AG09319 (cell line): ENCODE measurements at places on chromosomes 11 and 22.

DNA sequence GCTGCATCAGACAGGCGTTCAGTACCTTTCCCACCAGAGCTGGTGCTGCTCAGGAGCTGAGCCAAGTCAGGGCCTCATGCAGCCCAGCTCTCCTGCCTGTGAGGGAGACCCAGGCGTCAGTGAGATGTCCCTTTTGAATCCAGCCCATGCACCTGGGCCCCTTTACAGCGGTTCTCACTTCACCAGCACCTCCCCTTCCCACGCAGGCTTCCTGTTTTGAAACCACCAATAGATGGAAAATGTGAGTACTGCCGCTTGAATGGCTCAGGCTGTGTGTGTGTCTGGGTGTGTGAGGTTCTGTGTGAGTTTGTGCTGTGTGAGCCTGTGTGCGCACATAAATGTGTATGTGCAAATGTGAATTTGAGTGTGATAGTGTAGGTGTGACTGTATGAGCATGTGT lies 88.4 kb downstream of the UBASH3B start:
- DNase-seq, result no peak

- no peak for DNase-seq
These were observed 4.0 kb upstream of the SCUBE2 start for GRCh38 chr11:9095421-9095820.

GRCh38 chr11:69841859-69842698 lies 22.9 kb upstream of the FGF3 start:
- DNase-seq, result no peak

DNA sequence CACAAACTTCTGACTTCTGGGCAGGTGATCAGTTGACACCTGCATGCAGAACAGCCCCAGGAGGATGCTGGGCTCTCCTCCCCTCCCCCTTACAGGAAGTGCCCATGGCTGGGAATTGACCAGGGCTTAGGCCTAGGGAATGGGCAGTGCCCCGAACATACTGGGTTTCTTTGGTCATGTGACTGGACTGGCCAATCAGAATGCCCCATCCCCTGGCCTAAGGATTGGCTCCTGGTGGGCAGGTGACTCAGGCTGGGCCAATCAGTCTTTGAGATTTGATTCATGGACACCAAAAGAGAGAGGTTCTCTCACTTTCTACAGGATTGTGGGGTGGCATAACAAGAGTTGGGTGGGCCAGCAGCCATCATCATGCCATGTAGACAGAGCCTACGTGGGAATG lies 37.1 kb downstream of the MCM5 start:
- no peak for DNase-seq

DNA sequence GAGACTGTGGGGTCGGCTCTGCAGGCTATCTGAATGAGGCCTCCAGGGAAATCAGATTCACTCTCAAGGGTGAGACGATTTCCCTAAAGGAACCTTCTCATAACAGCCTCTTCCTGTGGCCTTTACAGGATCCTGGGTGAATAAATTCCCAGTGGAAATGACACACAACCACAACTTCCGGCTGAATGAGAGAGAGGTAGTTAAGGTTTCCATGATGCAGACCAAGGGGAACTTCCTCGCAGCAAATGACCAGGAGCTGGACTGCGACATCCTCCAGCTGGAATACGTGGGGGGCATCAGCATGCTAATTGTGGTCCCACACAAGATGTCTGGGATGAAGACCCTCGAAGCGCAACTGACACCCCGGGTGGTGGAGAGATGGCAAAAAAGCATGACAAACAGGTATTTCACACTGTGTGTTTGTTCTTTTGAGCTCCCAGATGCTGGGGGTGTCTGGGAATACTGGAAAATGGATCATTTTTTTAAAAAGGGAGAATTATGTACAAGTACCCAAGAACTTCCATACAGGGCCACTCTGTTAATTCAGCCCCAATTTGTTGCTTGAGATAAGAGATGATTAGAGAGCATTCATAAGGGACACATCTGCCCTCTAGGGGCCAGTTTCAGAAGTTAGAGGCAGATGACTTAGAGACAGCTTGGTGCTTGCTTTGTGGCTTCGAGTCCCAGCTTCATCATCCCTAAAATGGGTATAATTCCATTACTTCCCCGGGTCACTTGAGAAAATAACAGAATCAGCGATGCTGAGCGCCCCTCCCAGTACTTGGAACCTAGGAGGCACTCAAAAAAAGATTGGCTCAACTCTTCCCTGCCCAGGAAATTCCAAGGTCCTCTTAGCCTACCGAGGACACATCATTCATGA lies 10.2 kb downstream of the SERPIND1 start:
- peak; percentile 25 for DNase-seq

DNA sequence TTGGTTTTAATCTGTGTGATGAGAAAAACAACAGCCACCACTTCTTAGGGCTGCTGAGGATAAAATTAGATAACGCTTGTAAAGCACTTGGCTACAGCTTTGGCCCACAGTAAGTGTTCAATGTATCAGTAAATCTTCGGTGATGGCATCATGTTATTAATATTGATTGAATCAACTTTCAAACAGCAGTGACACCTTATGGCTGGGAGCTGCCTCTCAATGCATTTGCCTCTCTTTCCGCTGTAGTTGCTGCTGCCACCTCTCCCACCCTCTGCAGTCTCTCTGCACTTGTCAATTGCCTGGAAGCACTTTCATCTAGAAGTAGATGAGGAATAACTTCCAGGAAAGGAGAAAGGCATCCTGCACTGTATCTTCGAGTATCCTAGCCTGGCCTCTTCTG lies 491.1 kb downstream of the OPCML start:
- no peak for DNase-seq

- DNase-seq, result no peak
These were observed 7.2 kb downstream of the BPIFC start for GRCh38 chr22:32457031-32457430.

DNA sequence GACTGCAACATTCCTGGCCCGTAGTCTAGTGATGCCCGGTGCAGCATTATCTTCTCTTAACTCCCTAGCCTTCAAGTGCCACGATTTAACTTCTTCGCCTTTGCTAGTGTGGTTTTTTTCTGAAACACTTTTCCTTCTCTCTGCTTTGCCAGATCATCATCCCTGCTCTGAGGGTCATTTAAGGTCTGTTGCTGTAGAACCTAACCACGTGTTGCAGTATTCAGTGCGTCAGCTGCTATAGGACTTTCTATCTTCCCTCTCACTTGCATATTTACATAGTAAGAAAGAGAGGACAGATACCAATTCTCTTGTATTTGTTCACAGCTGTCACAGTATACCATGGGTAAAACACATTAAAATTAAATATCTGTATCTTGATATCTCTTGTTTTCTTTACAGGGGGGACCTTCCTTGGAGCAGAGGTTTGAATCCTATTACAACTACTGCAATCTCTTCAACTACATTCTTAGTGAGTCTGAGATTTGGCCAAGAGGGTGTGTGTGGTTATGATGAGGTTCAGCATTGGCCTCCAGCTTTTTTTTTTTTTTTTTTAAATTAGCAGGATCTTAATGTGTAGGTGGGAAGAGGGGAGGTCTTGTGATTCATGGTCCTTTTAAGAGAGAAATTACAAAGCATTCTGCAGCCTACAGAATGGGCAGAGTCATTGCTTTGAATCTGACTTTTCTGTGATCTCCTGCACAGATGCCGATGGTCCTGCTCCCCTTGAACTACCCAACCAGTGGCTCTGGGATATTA lies 13.5 kb downstream of the EIF3L start:
- DNase-seq, result no peak

- DNase-seq, result no peak
These were observed 79.9 kb upstream of the GRIK4 start for GRCh38 chr11:120431633-120432032.

DNA sequence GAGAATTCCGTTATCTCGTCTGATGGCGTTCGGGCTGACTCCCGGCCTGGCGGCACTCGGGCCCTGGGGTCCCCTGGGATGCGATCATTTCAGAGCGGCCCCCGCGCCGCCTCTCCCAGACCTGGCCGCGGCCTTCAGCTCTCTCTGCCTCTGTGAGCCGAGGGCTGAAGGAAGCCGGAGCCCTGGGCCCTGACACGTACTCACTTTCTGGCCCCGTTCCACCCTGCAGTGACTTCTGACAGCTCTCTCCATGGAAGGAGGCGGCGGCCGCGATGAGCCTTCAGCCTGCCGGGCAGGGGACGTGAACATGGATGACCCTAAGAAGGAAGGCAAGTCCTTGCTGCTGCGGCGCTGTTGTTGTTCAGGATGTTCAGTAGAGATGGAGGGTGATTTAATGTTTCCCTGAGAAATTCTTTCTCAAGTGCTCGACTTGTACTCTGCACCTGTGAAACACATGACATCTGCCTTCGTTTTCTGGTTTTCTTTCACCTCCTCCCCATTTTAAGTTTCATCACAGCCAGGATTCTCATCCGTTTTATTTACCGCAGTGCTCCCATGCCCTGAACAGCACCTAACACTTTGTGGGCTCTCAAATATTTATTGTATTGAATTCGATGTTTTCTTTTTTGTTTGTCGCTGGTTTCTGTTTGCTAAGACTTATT lies 612 bp downstream of the GTSE1 start:
- no peak for DNase-seq

DNA sequence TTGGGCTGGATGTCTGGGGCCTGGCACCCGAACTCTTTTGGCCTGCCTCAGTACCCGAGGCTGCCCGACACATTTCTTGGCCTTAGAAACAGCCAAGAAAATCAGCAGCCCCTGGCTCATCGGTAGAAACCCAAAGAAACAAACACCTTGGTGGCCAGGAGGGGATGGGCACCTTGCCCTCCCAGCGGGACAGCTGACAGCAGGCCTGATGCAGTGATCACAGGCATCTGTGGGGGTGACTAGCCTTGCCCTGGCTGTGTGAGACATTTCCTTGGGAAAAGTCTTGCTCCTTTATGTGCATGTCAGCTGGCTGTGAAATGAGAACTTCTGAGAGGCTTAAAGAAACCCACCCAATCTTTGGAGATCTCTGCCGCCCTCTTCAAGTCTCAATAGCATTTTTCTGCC lies 60.9 kb downstream of the SMIM38 start:
- no peak for DNase-seq

DNA sequence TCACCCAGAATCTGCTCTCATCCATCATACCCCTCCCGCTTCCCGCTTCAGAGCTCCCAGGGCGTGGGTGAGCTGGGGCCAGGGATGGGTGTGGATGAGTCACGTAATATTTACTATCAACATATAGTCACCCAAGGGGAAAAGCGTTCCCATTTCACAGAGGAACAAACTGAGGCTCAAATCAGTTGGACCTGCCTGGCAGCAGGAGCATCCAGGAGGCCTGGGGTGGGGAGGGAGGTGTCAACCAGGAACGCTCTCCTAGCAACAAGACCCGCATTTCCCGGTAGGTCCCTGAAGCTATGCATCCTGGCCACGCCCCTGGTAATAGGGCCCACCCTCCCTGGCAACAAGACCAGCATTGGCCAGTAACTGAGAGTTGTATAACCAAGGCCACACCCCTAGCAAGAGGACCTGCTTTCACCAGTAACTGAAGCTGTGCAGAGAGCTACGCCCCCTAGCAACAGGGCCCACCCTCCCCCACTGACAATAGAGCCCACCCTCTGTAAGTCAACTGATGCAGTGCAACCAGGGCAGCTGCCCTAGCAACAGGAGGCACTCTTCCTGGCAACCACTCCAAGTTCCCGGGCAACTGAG lies 32.7 kb upstream of the TXNRD2 start:
- no peak for DNase-seq
